ENCODE measurements at places on chromosomes 6 and 20.

DNA sequence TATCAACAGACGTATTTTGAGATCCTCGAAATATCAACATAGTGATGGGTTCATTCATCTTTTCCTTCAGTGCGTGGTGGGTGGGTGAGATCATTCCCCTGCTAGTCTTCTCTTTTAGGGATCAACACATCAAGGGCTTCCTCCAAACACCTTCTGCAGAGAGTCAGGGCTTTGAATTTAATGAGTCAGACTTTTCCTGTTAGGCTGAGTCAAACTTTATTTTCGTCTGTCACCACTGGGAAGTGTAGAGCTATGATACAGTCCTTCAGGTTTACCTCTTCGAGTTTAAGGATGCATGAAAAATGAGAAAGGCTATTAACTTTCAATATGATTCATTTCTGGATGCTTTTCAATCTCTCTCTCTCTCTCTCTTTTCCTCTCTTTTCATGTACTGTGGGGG, 189.1 kb downstream of the BMP2 start:
- peak; percentile 7 for DNase-seq

- no peak for DNase-seq
Observed at GRCh38 chr20:61387204-61387953, 135.3 kb downstream of the CDH4 start.

GRCh38 chr20:17650301-17651128, 31.5 kb downstream of the RRBP1 start:
- no peak for DNase-seq

DNA sequence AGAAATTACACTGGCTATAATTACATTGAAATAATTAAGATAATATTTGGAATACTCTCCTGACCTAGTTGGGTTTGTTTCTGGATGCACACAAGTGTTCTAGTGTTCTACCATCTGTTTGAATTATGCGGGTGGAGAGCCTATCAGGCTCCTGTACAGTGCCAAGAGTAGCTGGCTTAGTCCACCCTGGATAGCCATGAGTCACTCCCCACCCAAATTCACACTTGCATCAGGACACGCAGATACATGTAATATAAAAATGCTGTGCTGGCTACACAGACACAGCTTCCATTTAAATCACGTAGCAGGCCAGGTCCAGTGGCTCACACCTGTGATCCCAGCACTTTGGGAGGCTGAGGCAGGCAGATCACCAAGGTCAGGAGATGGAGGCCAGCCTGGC, 686.2 kb upstream of the SLC35B3 start:
- no peak for DNase-seq

- no peak for DNase-seq
Observed at GRCh38 chr6:134519465-134519864, 201.6 kb upstream of the SGK1 start.

DNA sequence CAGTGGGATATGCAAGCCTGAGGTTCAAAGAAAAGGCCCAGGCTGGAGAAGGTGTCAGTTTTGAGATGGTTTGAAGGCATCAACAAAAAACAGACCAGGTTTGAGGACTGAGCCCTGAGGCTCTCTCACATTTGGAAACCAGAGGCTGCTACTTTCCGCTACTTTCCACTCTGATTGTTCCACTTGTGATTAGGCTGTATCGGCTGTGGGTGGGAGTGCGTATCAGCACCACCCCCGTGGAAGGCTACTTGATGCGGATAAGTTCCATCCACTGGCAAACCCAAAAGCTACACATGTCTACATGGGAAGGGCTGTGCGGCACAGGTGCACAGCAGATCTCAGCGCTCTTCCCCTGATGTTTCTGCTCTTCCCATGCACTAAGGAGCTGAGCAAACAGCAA, 198.7 kb downstream of the GMPR start:
- DNase-seq, result no peak

- DNase-seq, result no peak
Observed at GRCh38 chr6:168929871-168930450, 323.7 kb downstream of the THBS2 start.

GRCh38 chr20:33947709-33948295, 45.9 kb upstream of the RALY start:
- peak; percentile 12 for DNase-seq

- DNase-seq, result no peak
Observed at GRCh38 chr6:89566008-89566800, 72.3 kb downstream of the LYRM2 start.

GRCh38 chr6:129748212-129748900, 38.4 kb upstream of the ARHGAP18 start:
- DNase-seq, result no peak

DNA sequence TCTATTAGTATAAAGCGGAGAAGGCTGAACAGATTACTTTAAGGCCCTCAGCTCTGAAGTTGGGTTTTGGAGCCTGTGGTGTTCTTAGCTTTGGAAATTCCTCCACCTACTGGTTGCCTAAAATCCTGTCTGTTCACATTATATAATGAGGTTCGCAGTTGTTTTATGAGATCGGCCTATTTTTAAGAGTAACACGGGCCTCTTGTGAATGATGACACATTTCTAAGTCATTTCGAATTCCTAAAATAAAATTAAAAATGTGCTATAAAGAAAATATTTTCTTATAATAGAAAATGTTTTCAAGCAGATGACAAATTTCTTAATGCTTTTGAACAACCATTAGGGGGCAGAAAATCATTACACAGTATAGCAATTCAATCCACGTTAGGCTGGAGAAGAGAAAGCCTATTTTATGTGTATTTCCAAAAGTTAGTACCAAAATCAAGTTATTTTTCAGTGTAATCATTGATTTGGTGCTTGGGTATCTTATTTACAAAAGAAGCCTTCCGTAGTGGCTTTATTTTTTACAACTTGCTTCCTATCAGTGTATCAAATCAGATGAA, 15.8 kb upstream of the FAM8A1 start:
- DNase-seq, result peak; percentile 88

DNA sequence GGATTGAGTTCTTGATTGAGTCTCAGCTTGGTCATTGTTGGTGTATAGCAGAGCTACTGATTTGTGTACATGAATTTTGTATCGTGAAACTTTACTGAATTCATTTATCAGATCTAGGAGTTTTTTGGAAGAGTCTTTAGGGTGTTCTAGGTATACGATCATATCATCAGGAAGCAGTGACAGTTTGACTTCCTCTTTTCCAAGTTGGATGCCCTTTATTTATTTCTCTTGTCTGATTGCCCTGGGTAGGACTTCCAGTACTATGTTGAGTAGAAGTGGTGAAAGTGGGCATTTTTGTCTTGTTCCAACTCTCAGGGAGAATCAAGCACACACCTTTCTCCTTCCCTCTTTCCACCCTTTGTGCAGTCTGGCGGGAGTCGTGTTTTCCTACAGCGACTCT, 26.4 kb downstream of the RPP40 start:
- DNase-seq, result no peak

DNA sequence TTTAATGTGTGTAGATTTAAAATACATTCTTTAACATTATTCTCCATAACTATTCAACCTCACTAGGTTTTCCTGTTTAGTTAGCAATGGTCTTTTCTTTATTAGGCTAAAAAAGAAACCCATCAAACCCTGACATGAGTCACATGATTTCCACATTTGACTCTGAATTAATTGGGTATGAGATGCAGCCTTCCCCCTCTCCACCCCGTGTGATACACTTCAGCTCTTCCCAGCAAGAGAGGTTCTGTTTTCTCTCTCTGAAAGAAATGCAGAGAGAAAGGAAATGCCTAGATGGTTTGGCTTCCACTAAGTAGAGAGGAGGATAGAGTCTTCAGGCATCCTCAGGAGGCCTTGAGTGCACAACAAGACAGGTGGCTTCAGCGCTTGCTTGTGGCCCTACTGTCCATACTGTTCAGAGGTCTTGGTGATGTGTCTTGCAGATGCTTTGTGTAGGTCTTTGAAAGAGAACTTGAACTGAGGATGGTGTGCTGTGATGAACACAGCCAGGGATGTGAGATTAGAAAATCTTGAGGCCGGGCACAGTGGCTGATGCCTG, 17.3 kb downstream of the FARS2 start:
- no peak for DNase-seq

DNA sequence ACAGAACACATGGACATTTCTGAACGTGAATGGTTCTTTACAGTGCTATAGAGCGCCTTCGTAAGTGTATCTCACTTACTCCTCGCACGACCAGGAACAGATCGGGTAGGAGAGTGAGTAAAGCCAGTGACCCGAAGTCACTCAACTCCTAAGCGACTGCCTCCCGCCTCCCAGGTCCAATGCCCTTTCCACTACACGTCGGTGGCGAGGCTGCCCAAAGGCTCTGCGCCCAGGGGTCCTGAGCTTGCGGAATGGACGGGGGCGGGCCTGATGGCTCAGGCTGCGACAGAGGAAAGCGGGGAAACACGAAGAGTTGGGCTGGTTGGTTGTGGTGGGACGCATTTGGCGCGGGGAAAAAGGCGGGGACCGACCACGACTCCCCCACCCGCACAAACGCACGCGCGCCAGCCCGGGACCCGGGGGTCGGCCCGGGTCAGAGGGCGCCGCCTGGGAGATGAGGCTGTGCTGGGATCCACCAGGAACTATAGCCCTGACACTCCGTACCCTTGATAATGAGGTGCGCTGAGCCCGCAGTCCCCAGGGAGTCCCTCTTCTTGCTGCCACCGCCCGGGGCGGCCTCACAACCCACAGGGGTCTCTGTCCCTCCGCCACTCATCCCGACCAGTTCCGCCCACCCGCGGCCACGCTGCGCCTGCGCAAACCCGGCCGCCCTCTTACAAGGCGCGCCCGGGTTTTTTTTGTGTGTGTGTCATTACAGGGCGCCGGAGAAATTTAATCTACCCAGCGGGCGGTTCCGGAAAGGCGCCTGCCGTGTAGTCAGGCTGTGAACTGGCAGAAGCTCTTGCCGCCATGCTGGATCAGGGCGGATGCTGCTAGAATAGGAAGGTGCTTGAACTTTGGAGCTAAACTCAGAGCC, at the start of gene BLOC1S5:
Gene BLOC1S5 (minus strand): TSS at position 629 of the 877 bp plus-strand sequence. CDS start 13 bp downstream, at position 616.
- peak; percentile 80 for DNase-seq

DNA sequence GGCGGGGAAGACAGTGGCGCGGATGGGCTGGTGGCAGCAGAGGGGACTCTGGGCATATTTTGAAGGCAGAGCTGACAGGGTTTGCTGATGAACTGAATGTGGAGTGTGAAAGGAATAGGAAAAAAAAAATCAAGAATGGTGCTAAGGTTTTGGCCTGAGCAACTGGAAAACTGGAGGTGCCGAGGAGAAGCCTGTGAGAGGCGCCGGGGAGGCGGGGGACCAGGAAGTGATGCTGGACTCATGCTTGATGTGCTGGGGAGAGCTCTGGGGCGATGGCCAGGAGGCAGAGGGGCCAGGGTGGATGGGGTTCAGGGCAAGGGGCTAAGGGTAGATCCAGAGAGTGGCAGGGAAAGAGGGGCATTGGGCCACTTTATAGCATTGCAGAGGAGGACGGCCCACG, 55.8 kb downstream of the SULF2 start:
- no peak for DNase-seq

DNA sequence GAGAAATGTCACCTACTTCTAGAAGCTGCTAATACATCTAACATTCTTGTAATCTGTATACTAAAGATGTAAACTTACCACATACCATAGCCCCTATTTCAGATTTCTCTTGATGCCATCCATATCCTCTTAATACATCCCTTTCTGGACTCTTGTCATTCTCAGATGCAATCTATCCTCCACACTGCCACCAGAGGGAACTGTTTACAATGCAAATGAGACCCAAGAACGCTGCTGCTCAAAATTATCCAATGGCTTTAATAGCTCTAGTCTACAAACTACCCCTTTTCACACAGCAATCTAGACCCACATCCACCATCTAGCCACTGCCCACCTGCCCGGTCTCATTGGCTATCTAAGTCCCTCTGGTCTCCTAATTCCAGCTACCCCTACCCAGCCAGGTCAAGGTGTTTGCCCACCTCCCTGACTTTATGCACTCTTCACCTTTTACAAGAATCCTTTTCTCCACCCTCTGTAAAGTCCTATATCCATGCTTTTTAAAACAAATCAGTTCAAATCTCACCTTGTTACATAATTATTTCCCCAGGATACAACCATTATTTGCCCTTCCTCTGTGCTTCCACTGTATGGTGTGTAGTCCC, 14.8 kb downstream of the FAXC start:
- DNase-seq, result peak; percentile 23

DNA sequence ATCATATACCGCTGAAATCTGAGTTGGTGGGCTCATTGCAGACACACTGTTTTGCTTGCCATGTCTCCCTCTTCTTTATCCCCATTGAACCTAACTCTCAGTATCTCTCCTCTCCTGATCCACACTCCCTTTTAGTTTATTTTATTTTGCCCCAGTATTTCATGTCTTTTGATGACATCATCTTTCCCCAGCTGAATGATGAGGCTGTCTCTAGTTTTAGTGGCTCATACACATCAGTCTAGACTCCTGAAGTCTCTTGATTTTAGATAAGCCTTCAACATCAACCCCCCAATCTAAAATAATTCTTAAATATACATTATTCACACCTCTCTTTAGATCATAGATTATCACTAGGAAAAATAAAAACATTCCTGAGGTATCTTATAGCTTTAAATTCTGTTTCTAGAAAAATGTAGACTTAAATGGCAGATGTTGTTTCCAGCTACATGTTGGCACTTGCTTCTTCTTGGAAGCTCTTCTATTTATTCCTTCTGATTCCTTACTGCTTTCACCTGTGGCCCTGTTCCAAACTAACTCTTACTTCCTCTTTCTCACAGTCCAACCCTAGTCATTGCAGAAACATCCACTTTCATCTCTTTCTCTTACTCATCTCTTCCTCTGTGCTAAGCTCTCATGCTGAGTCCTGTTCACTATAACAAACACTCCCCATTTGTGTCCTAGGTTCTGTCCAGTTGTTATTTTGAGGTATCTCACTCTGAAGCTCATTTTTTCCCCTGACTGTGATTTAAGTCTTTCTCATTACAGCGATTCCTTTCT, 191.9 kb upstream of the SLC35B3 start:
- DNase-seq, result no peak

GRCh38 chr6:23735151-23735550, 390.9 kb upstream of the NRSN1 start:
- no peak for DNase-seq

DNA sequence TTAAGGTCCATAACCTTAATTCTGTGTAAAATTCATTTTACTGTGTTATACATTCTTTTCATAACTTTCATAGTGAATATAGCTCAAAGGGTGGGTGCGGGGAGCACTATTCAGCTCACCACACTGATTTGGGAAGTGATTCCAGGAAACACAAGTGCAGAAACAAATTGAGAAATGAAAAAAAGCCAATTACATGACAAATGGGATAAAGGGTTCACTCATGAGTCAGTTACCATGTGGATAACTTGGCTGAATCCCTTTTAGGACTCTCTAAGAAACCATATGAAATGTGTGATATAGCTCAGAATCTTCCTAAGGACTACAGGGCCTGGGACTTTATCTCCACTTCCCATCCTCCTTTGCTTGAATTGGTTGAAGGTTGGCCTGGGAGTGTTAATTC, 3.1 kb upstream of the BTN2A1 start:
- DNase-seq, result no peak

GRCh38 chr6:91501930-91502329, 915.1 kb upstream of the MAP3K7 start:
- no peak for DNase-seq

DNA sequence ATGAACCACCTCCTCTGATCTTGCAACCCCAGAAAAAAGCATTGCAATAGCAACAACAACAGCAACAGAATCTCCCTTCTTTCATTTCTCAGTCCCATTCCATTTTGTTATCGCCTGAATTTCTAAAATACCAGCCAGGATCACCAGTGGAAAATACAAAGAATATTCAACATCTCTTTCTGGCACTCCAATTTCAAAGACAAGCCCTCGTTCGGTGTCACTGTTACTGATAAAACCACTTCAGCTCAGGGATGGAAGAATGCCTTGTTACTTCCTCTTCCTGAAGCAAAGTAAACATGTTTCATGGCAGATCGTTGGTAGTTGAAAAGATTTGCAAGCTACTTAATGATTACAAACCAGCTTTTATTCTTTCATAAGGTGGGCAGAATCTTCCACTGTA, 94.0 kb upstream of the SPTLC3 start:
- DNase-seq, result no peak

GRCh38 chr20:19976595-19977372, 40.4 kb upstream of the NAA20 start:
- DNase-seq, result no peak

All from glomerular endothelial cell (primary cell).